ENCODE measurements at places on chromosomes 6 and 20. TPM values are rescaled to one million over a fixed set of nuclear protein-coding genes. Genes with fewer than 3 reads are reported as not detected.

The MUC21 gene
- not detected for total RNA-seq

The ASIP gene
- not detected for total RNA-seq

The DEFB124 gene
- total RNA-seq = not detected

The HCRTR2 gene
- not detected for total RNA-seq

The SLC22A3 gene
- 0.26 TPM for total RNA-seq
